Myocyte (in vitro differentiated cells): ENCODE measurements at places on chromosomes 5 and 9. TPM values are rescaled to one million over a fixed set of nuclear protein-coding genes. Genes with fewer than 3 reads are reported as not detected.

Gene PRLR
- not detected in 2 replicates for total RNA-seq

DNA sequence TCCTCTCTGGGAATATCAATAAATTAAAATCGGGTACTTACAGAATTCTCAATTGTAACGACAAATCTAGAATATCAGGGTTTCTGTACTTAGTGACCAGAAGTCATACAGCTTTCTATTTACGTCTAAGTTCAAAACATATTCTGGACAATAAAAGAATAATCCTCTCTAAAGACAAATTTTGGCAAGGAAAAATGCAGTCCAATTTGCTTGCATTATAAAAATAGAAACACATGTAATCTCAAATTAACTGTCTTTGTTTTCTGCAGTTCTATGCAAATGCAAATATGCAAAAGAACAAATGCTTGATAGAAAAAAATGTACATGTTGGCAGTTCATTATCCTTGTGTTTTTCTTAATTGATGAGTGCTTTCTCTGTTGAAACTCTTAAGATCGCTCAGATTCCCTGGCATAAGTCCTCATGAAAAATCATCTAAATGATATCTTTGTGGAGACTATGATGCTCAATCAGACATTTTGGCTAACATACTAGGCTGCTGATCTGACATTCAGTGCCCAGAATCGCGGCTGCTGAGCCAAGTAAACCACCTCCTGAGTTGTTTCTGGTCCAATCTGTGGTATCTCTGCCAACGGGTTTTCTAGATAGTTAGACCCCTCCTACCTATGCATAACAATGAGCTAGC lies 990.1 kb upstream of the C9orf72 start:
- DNase-seq: no peak

Gene FAM169A
- total RNA-seq: 3.0 and 3.2 TPM in 2 replicates

- DNase-seq: no peak
Observed at GRCh38 chr5:5616247-5616895, 193.9 kb downstream of the ICE1 start.

DNA sequence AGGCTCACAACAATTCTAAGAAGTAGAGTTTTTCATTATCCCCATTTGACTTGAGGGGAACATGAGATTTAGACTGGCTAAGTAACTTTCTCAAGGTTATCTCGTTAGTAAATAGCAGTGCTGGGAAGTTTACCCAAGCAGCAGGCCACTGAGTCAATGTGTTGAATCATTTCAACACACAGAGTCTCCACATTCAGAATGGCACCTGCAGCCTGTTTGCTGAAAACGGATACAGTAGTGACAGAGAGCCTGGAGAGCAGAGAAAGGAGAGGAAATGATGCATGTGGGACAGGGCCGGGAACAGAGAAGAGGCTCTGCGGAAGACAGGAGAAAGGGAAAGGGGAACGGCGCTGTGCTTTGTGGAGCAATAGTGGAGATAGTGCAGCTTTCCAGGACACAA lies 33.5 kb upstream of the ZSWIM6 start:
- DNase-seq: no peak

Gene PPP2R2B
- total RNA-seq: 0.21 TPM in 1 of 2 replicates, not detected in the other

Gene ORM2
- total RNA-seq: not detected in 2 replicates

Gene COL15A1
- 5.0 and 7.0 TPM in 2 replicates for total RNA-seq

DNA sequence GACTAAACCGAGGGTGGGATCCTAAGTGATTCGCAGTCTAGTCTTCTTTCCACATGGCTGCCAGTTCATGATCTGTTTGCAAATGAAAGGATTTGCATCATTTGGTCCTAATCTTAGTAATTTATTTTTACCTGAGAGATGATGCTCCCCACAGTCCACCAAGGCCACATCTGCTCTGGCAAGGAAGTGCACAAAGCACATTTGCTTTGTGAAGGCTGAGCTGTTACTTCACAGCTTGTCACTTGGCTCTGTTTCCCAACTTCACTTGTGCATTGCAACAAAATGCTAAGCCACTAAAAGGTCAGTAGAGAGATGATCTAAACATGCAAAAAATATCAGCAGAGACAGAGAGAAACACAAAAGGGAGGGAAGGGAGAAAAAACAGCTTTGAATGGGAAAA lies 128.5 kb upstream of the VLDLR start:
- DNase-seq: no peak

DNA sequence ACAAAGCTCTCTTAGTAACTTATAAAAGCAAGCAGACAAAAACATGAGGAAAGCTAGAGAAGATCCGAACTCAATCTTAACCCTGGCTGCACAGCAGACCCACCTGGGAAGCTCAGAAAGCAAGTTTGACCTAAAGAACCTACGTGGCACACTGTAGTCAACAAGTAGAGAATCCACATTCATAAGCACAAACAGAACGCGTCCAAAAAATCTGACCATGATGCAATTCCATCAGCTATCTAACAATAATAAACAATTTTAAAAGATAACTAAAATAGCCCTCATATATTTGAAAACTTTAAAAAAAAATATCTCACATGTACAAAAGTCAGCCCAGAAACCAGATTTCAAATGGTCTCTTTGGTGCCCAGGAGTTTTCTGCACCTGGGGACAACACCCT lies 4.6 kb downstream of the LMAN2 start:
- DNase-seq: no peak

Gene PLK2
- 171 and 198 TPM in 2 replicates for total RNA-seq

Gene ABLIM3
- 126 and 220 TPM in 2 replicates for total RNA-seq

GRCh38 chr9:92293075-92293354 lies 482 bp downstream of the IARS1 start:
- no peak for DNase-seq

Gene ERCC6L2
- total RNA-seq: 74.2 and 76.7 TPM in 2 replicates

GRCh38 chr5:313265-313664 lies 8.2 kb upstream of the AHRR start:
- DNase-seq: no peak

GRCh38 chr5:103433211-103433610 lies 129.4 kb downstream of the NUDT12 start:
- no peak for DNase-seq

DNA sequence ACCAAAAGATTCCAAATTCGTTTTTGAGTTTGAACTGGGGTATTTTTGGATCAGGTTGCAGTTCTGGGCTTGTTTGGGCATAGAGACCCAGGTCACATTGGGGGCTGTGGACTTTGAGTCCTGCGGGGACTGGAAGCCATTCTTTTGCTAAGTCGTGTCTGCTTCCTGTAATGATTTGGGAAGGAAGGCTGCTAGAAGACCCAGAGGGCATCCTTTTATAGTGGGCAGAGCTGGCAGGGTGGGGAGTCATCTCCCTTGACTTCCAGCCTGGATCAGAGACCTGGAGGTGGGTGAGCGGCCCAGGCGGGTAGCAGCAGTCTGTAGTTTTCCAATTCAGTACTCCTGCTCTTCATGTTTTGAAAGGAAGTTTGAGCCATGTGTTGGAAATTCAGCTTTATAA lies 11.3 kb downstream of the ZNF618 start:
- DNase-seq: no peak

GRCh38 chr9:306907-307306 lies 92.2 kb downstream of the DOCK8 start:
- no peak for DNase-seq

GRCh38 chr9:94700445-94700844 lies 26.1 kb upstream of the AOPEP start:
- DNase-seq: no peak

GRCh38 chr5:142796492-142797109 lies 26.4 kb downstream of the ARHGAP26 start:
- no peak for DNase-seq

DNA sequence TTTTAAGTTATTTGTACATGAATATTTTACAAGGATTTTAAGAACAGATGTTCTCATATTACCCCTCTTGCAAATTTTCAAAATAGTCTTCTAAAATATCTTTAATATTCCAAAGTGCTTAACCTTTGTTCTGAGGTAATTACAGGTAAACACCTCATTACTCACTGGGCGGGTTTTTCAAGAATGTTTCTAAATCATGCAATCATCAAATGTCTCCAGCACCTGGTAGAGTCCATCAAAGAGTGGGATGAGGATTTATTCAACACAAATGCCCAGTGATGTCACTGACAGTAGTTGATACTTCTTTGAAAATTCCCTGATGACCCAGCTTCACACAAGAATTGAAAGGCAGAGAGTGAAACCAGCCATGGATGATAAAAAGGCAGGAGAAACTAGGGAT lies 114.4 kb downstream of the SEC61B start:
- DNase-seq: peak; percentile 6

DNA sequence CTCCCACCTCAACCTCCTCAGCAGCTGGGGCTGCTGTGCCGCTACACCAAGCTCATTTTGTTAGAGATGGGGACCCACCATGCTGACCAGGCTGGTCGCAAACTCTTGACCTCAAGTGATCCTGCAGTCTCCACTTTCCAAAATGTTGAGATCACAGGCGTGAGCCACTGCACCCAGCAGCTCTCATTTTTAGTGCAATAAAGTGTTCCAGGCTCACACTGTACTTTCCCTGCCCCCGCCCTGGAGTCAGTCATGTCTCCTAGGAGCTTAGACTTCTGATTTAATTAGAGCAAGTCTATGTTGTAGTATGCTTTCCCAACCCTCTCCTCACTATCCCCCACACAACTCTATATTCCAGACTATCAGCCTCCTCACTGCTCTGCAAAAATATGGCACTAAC lies 238.0 kb upstream of the ACTBL2 start:
- no peak for DNase-seq

DNA sequence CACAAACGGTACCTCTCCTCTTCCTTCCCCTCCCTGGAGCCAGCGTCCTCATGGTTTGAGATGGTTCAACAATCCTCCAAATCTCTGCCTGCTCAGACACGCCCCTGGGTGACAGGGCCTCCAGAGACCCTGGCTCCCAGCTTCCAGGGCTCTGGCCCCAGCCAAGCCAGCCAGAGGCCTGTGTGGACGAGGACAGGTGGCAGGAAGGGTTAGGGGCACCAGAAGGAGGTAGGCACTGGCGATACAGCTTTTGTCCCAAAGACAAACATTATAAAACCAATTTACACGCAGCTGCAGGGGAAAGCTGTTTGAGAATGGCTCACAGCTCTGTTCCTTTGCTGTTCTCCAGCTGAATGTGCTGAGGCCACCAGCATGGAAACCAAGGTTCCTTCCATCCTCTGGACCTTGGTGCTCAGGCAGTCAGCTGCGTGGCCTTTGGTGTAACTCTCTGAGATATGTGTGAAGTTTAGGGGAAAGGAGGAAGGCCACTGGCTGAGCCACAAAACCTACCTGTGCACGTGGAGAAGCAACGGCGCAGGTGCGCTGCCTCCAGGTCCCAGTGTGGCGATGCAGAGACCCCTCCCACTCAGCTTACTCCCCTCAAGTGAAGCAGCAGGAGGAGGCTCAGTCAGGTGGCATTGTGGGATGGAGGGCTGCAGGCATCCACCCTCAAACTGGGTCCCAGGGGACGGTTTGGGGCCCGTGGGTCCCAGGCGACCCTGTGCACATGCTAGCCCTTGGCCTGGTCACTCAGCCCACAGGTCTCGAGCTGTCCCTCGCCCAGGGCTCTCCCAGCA lies 4.3 kb upstream of the QRFP start:
- no peak for DNase-seq

GRCh38 chr9:136316271-136316751 lies 11.0 kb upstream of the GPSM1 start:
- no peak for DNase-seq

Gene CARTPT
- total RNA-seq: not detected in 2 replicates

DNA sequence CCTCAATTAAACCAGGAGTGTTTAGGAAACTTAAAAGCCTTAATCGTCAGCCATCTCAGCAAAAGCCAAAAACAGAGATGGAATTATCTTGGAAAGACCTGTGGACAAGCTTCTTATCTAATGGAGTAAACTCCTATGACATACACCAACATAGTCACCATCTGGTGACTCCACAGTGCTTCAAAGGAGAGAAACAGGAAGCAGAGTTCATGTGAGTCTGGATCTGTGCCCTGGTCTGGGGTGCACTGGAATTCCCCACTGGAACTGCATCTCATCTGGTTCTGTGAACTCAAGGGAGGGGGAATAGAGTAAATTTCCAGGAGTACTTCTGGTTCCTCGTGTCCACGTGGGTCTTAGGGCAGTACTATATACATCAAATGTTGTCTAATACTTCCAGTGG lies 36.3 kb upstream of the KCNN2 start:
- DNase-seq: no peak

DNA sequence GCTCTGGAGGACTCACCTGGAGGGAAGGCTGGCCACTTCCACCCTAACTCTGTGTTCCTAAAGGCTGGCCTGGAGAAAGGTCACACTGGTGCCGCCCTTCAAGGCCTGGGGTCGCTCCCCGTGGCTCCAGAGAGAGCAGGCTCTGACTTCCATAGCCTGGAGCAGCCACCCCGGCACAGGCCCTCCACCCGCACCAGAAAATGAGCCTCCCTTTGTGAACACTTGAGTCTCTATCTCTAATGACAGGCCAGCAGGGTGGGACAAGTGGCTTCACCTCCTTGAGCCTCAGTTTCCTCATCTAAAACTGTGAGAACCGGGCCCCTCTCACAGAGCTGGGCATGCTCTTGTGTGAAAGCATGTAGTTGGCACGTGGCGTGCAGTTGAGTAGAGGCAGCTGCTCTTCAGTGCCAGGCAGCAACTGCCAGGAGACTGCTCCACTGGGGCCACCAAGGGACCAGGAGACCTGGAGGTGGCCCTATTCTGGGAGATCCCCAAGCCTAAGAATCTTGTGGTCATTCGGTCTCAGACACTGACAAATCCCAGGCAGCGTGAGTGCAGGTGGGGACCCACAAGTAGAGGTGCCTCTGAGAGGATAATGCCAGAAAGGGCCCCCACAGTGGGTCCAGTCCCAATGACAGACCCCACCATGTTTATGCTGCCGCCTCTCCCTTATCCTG lies 56.7 kb upstream of the GARNL3 start:
- no peak for DNase-seq

DNA sequence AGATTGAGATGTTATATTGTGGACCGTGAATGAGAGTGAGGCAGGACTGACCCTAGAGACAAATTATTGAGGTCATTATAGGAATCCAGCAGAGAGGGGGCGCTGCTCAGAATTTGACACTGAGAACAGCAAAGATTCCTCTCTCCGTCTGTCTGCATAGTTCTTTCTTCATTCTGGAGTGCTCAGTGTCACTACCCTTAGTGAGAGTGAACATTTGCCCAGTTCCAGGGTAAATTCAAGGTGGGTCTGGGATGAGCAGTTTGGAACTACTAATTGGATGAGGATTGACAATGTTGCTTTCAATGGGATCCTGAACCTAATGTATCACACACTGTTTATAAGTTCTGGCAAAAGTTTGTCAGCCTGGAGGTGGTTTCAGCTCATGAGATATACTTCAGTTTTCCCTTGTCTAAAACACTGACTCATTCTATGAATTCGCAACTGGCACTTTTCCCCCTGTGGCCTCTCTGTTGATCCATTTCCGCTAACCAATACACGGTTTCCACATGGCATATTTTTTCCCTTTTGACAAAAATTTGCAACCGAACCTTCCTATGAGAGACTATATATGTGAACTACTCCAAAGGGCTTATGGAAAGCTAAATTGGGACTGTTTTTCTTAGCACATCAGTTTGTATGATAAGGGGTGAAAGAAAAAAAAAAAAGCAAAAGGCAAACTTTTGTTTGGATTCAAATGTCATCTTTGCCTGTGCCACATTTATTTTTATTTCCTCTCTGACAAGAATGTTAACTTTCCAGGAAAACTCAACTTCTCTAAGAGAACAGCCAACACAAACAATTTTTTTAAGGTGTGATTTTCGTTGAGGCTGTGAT lies 1240.7 kb upstream of the WWC1 start:
- no peak for DNase-seq

Gene NUTM2G
- total RNA-seq: not detected in 2 replicates

Gene FOXD4
- 0.16 and 0.19 TPM in 2 replicates for total RNA-seq
